Iris pigment epithelial cell (primary cell): ENCODE measurements at places on chromosomes 2 and 18.

- no peak for DNase-seq
Measured at GRCh38 chr18:49525981-49526380, 35.9 kb upstream of the LIPG start.

- peak; percentile 51 for DNase-seq
Measured at GRCh38 chr2:166238176-166238575, 110.4 kb upstream of the SCN1A start.

GRCh38 chr18:46477425-46478011 lies 179.5 kb downstream of the LOXHD1 start:
- DNase-seq = no peak

DNA sequence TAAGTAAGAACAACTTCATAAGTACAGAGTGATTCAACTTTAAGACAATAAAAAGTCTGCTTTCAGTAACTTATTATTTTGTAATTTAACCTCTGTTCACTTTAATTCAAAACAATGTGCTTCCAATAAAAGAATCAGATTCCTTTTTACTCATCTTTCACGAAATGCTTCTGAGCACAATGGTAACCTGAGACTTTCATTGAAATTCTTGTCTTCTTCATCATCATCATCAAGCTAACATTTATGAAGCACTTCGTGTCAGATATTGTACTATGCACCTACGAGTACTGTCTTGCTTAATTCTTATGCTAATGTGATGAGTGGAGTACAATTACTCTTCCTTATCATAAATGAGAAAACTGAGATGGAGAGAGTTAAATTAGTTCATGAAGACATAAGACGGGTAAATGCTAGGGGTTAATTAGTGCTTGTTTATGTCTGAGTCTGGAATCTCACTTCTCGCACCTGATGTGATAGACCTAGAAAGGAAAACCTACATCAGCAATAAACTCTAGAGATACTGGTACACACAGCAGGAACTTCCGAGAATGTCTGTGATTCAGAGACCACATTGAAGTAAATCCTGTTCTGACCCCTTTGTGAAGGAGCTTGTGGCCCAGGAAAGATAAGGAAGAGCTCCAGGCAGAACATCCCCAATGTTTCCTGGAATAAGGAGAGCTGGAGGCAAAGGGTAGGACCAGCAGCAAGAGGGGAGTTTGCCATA lies 227.6 kb upstream of the ETAA1 start:
- peak; percentile 35 for DNase-seq

- DNase-seq = peak; percentile 91
Measured at GRCh38 chr2:142220901-142221300, 90.1 kb upstream of the LRP1B start.

DNA sequence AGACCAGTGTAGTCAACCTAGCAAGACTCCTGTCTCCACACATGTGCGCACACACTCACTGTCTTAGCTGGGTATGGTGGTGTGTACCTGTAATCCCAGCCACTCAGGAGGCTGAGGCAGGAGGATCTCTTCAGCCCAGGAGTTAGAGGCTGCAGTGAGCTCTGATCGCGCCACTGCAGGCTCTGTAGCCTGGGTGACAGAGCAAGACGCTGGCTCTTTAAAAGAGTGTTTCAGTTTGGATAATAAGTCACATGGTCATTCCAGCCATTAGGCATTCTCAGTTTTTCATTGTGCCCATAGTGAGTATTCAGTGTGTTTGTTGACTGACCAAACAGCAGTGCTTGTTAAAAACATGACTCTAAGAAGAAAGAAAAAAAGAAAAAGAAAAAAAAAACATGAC lies 31.0 kb downstream of the RAB10 start:
- DNase-seq = no peak

DNA sequence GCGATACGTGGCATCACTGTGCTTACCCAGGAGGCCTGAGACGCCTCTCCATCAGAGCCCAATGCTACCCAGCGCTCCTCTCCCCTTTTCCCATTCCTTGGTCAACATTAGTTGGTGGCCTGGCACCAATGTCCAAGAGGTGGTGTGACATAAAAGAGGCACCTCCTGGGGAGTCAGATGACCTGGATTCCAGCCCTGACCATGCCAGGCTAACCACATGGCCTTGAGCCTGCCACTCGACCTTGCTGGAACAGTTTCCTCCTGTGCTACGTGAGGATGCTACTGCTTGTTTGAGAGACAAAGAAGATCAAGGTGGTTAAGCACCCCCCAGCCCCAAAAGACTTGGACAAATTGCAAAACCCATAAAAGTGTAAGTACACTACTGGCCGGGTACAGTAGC lies 76.6 kb downstream of the INPP4A start:
- no peak for DNase-seq

DNA sequence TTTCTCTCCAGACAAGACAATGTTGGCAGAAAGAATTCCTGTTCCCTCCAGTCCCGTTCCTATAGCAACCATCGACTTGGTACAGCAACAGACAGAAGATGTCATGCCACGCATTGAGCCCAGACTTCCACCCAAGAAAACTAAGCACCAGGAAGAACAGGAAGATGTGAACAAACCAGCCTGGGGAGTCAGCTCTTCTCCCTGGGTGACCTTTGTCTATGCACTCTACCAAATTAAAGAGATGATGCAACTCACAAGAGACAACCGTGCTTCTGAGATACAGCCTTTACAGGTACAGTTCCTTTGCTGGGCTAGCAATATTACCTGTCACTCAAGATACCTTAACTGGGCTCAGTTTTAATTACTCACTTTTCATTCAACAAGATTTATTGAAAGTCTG lies 37.1 kb downstream of the NEMP2 start:
- DNase-seq = no peak

DNA sequence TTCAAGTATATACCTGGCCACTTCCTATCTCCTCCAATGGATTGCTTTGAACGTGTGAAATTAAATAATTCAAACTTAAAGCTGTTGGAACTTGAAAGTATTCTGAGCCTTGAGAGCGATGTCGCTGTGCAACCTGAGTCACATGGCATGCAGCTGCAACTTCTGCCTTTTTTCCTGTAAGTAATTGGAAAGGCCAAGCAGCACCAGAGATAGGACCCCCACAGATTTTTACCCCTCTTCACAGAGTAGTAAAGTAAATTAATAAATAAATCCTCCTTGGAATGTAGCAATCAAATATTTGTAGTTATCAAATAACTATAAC lies 3.2 kb upstream of the RNF149 start:
- no peak for DNase-seq

GRCh38 chr2:10900216-10901109 lies 11.3 kb upstream of the KCNF1 start:
- no peak for DNase-seq

DNA sequence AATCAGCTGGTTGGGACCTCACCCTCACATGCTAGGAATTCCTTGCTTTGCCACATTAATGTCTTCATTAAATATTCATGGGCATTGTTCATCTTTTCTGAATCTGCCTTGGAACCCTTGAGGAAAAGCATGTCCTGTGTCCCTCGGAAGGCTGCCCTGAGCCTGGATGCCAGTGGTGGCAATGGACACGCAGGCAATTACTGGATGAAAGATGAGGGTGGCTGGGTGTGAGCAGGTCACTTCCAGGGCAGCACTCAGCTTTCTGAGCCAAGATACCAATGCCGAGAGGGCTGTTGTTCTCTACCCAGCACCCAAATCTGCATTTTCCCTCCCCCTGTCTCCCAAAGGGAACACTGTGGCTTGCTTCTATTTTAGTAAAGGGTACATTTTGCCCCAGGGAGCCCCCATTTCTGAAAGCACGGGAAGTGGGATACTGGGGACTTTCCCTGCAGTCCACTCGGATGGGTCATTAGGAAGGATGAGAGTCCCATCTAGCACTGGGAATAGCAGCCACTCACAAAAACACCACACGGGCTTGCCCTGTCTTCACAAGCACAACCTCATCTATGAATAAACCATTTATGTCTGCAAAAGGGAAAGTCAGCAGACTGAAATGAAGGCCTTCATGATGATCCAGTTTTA lies 234.8 kb downstream of the SOX11 start:
- DNase-seq = no peak

DNA sequence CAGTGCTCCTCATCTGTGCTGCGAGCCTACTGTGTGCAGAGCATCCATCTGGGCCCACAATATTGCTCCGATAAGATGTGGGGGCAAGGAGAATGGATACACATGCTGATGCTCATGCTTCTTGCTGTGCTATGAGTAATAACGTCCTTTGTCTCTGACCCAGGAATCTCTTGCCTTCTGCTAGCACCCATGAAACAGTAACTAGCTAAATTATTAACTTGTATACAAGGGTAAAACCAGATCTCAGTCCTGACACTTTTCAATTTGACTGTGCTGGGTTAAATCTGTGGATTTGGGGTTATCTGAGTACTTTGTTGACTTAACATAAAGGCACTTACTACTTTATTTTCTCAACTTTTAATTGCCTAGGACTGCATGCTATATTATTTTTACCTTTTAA lies 357.6 kb downstream of the SLC4A3 start:
- no peak for DNase-seq

- DNase-seq = no peak
Measured at GRCh38 chr2:12624905-12625598, 91.7 kb upstream of the TRIB2 start.

DNA sequence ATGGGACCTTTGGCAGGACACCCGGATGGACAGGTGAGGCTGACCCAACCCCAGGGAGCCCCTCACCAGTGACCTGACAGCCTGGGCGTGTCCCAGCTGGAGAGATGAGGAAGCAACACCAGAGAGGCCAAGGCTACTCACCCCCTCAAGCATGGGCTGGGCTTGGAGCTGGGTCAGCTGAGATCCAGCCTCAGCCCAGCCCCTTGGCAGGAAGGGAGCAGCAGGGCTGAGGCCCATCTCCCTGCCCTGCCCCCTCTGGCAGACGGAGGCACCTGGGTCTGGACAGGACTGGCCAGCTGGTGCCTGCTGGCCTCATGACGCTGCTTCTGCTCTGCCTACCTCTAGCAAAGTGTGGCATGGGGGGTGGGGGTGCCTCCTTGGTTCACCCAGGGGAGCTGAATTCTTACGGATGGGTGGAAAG lies 37.8 kb downstream of the HS6ST1 start:
- DNase-seq = no peak
